ENCODE measurements at places on chromosomes 2 and 18.

- DNase-seq: no peak
Measured at GRCh38 chr2:5699963-5700362, 7.8 kb downstream of the SOX11 start.

DNA sequence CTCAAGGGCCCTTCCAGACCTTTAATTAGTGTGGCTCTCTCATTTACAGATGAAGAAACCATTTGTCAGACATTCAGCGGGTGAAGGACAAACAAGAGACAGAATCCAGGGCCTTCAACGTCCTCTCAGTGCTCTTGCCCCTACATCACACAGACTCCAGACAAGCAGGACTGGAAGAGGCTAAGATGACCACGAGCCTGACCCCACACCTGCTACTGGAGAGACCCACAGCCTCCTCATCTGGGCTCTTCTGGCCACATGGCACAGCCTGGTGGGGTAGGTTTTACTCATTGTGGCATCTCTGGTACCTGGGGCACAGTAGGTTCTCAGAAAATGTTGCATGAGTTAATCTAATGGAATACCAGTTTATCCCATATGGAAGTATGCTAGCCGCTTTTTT is 69.6 kb upstream of the TMEM247 start:
- no peak for DNase-seq

DNA sequence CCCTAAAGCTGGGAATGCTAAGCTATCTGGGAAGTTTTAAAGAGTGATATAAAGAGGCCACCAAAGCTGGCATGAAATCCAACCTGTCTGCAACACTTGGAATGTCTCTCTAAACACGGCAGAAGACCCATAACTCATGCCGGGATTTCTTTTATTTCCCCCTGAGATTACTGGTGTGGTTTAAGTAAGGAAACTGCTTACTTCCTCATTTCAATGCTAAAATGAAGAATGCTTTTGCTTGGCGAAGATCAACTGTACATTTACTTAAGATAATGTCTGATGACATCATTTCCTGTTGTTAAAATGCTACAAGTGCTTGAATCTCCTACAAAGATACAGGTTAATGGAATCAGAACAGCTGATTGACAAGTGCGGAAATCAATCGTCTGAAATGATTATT is 353.8 kb upstream of the SALL3 start:
- no peak for DNase-seq

- DNase-seq: peak; percentile 60
Measured at GRCh38 chr2:42809819-42810120, 17.4 kb upstream of the HAAO start.

DNA sequence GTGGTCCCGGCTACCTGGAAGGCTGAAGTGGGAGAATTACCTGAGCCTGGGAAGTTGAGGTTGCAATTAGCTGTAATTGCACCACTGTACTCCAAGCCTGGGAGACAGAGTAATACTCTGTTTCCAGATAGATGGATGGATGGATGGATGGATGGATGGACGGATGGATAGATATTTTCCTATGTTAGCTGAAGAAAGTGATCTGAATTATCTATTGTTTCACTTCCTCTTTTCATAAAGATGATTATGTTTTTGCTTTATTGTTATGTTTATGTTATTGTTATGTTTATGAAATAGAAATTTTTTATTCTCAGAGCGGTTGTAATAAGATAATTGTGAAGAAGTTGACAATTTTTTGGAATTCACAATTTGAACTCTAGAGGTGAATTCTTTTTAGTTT is 33.3 kb upstream of the TTC27 start:
- DNase-seq: no peak

- no peak for DNase-seq
Measured at GRCh38 chr2:81895620-81896250, 1591.2 kb upstream of the LRRTM1 start.

- no peak for DNase-seq
Measured at GRCh38 chr2:241810307-241811200, 1.6 kb downstream of the NEU4 start.

- DNase-seq: no peak
Measured at GRCh38 chr18:55256226-55256928, 297.1 kb upstream of the CCDC68 start.

DNA sequence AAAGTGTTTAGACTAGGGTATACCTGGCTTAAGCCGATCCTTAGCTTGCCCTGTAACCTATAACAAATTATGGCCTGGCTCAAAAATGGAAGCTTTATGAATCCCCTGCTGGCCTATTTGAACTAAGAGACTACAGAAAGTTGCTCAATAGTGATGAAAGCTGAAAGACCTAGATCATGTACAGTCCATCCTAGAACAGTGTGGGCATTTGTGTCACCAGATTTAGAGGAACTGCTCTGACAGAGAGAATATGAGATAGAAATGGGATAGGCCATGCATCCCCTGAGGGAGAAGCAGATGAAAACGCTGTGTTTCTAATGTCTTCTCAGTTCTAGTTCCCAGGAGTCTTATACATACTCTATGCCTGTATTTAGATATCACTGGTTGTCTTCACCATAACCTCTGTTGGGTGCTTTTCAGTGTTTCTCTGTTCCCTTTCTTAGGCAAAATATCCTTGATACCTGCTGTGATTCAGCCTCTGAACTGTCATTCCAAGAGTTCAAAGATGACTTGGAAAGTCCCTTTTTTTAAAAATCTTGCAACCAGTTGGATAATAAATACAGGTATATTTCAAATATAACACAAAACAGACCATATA is 246.9 kb upstream of the SLC39A10 start:
- DNase-seq: no peak

GRCh38 chr2:141889788-141890187 is 241.0 kb downstream of the LRP1B start:
- DNase-seq: no peak

GRCh38 chr18:24427484-24427883 is 1.0 kb downstream of the IMPACT start:
- DNase-seq: no peak

GRCh38 chr2:219057709-219058540 is 2.8 kb downstream of the IHH start:
- DNase-seq: peak; percentile 70

GRCh38 chr18:47800248-47800647 is 130.2 kb downstream of the SMAD2 start:
- no peak for DNase-seq

GRCh38 chr2:64119369-64119768 is 24.9 kb downstream of the PELI1 start:
- no peak for DNase-seq

DNA sequence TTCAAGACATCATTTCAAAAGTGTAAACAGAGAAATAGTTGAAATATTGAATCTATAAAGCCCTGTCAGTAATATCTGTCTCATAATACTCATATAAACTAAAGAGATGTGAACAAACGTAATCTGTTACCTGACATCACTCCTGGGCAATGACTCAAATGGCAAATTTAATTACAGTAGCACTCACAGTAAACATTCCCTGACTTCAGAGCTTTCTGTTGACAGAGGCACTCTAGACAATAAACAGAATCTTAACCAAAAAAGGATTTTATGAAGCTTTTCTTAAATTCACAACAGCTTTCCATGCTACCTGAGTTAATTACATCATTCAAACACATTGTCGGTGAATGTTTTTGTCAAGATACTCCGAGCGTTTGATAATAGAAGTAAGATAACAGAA is 128.1 kb upstream of the PDE1A start:
- no peak for DNase-seq

DNA sequence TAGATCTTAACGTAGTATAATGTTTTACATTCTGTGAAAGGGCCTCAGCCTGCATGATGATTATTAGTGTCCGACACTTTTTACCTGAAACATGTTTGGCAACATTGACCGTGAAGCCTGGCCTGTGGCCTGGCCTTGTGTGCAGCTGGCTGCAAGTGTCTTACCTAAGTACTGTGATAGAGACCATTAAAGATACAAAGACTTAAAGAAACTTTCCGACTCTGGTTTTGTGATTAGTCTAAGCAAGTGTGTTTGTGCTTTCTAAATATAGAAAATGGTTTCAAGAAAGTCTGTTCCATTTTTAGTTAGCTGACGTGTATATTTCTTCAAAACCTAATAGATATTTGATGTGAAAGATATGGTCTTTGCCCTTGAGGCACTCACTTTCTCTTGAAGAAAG is 601.8 kb downstream of the LRP1B start:
- DNase-seq: no peak

DNA sequence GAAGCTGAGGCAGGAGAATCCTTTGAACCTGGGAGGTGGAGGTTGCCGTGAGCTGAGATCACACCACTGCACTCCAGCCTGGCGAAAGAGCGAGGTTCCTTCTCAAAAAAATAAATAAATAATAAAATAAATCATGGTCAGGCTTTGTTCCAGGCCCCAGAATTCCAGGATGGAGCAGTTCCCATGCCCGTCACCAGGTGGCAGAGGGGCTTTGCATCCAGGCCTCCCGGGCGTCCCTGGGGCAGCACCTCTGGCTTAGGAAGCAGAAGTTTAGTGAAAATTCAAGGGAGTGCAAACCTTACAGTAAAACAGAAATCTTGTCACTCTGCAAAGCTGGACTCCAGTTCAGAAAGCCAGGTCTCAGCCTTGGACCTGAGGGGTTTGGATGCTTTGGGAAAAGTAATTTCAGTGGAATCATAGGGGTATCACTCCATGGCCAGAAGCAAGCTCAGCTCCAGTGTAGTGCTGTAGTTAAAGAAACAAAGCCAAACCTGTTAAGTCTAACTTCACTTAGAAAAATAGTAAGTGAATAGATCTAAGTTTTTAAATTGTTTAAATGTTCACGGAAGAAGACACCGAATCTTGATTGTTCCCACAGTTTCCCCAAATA is 512.7 kb downstream of the CMPK2 start:
- DNase-seq: no peak

GRCh38 chr2:174759381-174760065 is 4.7 kb downstream of the CHRNA1 start:
- DNase-seq: no peak

- DNase-seq: no peak
Measured at GRCh38 chr2:101401326-101401665, 14.0 kb upstream of the CREG2 start.

DNA sequence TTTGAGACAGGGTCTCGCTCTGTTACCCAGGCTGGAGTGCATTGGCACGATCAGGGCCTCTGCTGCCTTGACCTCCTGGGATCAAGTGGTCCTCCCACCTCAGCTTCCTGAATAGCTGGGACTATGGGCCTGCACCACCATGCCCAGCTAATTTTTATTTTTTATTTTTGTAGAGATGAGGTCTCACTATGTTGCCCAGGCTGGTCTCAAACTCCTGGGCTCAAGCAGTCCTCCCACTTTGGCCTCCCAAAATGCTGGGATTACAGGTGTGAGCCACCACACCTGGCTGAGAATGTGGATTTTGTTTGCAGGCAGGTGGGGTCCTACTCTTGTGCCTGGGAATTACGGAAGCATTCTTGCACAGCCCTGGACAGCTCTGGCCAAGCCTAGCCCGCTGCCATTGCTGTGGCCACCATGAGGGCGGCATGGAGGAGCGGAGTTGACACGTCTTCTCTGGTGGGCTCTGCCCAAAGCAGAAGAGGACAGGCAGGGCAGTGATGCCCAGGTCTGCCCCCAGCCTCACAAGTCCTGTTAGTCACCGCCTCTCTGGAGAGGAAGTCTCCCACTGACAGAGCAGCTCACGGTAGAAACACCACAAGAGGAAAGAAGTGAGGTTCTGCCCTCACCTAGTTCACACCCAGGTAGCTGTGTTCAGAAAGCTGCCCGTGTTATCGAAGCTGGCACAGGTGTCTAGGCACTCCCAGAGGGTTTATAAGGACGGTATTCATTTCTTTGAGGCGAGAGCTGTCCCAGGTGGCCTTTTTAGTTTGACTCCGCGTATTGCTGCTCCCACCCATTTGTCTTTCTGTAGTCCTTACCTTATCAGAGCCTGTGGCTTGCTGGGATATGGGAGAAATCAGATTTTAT is 46.2 kb downstream of the ARMC9 start:
- DNase-seq: no peak

GRCh38 chr2:188318161-188318749 is 26.6 kb downstream of the GULP1 start:
- DNase-seq: no peak

DNA sequence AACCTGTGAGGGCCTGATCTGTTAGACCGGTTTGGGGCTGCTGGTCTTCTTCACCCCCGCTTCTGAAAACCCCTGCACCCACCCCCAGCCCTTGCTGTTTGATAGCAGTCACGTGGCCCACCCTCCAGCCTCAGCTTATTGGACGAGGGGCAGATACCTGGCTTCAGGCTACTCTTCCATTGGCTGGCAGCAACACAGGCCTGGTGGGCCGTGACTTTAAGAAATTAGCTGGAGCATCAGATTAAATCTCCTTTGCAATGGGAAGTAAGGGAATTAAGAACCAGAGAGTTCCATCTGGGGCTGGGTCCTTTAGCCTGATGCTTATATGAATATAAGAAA is 107.3 kb downstream of the KLHL29 start:
- DNase-seq: no peak

- DNase-seq: no peak
Measured at GRCh38 chr2:41495050-41495449, 552.8 kb upstream of the PKDCC start.

DNA sequence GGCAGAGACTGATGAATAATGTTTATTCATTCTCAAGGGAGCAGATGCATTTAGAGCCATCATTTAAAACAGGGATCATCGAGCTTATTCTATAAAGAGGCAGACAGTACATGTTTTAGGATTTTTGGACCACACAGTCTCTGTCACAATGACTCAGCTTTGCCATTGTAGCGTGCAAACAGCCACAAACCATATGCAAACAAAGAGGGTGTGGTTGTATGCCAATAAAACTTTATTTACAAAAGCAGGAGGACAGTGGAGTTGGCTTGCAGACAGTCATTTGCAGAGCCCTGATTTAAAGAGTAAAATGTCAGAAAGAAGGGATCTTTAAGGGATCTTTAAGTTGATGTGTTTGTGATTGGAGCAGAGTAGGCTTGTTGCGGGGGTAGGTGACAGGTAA is 51.5 kb downstream of the SMIM21 start:
- no peak for DNase-seq

- no peak for DNase-seq
Measured at GRCh38 chr2:45942237-45942738, 290.8 kb downstream of the PRKCE start.

GRCh38 chr18:58175122-58175785 is 131.2 kb downstream of the NEDD4L start:
- DNase-seq: no peak

DNA sequence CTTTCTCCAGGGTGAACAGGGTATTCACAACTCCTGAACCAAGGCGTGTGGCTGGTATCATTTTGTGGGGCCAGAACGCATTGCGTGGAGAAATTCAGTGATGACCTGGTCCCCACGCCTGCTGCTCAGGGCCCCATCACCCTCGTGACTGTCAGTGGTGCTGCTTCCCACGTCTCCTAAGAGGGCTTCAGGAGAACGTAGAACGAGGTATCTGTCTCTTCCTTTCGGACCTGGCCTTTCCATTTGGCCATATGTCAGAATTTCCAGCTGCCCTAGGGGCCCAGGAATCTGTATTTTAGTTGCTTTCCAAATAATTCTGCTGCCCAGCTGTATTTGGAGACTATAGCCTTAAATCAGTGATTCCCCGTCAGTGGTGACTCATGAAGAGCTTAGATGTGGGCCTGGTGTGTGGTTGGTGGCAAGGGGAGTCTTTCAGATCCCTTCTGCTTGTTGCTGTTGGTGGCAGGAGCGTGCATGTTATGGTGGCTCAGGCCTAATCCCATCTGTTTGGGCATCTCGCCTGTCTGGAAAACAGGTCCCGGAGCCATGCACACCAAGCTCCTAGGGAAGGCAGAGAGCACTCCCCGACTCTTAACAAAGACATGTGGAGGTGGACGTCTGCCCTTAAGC is 56.4 kb downstream of the NPAS2 start:
- DNase-seq: no peak

GRCh38 chr18:59057969-59058368 is 81.7 kb upstream of the SEC11C start:
- no peak for DNase-seq
